ENCODE measurements at places on chromosomes 6 and 20. TPM values are rescaled to one million over a fixed set of nuclear protein-coding genes. Genes with fewer than 3 reads are reported as not detected.

DNA sequence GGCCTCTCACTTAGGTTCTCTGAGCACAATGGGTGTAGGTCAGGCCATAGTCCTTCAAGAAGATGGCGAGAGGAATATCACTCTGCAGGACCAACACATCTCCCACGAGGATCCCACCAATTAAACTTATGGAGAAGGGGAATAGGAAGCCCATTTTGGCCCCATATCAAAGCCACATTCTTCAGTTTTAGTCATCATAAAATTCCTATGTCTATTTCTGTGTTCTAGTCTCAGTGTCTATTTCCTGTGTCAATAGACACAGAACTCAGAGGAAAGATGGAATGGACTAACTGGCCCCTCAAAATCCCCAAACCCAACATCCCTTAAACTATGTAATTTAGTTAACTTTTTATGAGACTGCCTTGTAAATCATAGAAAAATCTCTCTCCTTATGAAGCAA is 216.8 kb downstream of the HACE1 start:
- no peak for DNase-seq

Gene GRM1
- not detected for total RNA-seq

Gene PBOV1
- total RNA-seq = not detected

DNA sequence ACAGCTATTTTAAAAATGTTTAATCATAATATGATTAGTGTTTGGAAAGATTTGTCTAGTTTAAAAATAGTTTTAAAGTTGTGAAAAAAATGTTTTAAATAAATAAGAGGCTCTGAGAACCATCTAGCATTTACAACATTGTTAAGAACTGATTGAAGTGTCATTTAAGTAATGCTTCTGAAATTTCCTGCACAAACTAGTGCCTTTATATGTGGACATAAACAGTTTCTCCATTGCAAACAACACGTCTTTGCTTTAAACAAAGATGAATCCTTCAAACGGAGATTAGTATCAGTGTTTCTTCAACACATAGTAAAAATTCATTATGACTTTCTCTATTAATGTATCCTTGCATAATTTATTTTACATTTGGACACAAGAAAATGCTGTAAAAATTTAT is 45.9 kb upstream of the ID4 start:
- no peak for DNase-seq

Gene PRIM2
- total RNA-seq = 103 TPM

Gene ARMH2
- total RNA-seq = not detected

GRCh38 chr6:166618866-166619761 is 7.9 kb downstream of the RPS6KA2 start:
- no peak for DNase-seq

DNA sequence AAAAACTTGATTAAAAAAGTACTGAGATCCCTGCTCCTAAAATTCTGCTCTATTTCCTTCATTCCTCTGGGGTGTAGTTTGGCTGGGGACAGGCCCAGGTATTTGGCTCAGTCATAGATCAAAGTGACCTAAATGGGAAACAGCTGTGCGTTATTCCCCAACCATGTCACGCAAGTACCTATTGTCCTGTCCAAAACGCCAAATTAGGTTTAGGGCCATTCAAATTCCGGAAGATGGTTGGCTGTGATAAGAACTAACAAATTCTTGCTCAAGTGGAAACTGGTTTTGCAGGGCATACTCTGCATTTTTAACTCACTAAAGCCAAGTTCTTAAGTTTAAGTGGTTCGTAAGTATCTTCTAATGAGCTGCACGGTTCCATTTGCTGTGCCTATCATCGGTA is 147.6 kb upstream of the TMEM170B start:
- DNase-seq = peak; percentile 63

- no peak for DNase-seq
These were observed 862 bp downstream of the UCKL1 start for GRCh38 chr20:63955281-63955826.

DNA sequence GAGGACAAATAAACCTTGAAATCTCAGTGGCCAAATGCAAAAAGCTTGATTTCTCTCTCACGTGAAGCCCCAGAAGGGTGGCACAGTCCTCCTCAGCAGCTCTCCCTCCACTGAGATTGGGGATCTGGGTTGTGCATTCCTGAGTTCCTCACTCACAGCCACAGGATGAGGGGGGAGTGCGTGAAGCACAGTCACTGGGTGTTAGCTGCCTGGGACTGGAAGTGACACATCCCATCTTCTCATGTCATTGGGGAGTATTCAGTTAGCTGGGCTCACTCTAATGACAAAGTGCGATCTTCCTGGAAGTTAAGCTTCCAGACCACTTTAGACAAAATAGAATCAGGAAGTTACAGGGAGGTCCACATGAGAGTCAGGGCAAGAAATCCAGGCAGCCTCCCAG is 192.2 kb upstream of the LRFN2 start:
- DNase-seq = peak; percentile 68

- no peak for DNase-seq
These were observed 3.0 kb downstream of the SPINT4 start for GRCh38 chr20:45725134-45725533.

- peak; percentile 84 for DNase-seq
These were observed 53.5 kb upstream of the BTN3A2 start for GRCh38 chr6:26311385-26312095.

GRCh38 chr6:85469276-85470022 is 19.6 kb downstream of the NT5E start:
- peak; percentile 49 for DNase-seq

DNA sequence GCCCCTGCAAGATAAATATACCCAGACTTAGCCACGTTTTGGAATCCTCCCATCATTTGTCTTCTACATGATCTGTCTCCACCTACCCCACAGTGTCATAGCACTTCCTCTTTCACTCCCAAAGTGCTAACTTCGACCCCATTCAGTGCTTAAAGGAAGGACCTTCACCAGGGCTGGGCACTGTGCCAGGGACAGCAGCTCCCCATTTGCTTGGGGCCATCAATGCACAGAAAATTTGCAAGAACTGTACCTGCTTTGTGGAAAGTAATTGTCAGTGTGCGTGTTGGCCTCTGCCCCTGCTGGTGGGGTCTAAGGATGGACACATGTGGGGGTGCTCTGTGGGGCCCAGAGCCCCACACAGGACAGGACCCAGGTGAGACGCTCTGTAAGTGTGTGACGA is 5.2 kb upstream of the BPIFA2 start:
- DNase-seq = no peak

Gene OR2B3
- not detected for total RNA-seq

GRCh38 chr6:3809982-3810381 is 39.2 kb upstream of the FAM50B start:
- DNase-seq = no peak

Gene SLC32A1
- not detected for total RNA-seq

DNA sequence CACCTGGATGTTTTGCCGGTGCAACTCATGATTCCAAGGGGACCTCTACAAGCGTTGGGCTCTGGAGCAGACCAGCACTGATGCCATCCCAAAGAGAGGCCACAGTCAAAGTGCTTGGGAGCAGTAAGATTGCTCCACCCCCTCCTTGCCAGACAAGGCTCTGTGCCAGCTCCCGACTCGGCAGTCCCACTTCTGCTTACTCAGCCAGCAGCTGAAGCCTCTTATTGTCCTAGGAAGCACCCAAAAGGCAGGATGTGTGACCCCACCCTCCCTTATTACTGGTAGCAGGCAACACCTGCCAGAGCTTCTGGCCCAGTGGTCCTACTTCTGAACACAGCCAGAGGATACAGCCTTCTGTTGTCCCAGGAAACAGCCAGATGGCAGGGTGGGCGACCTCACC is 614.2 kb downstream of the TENT5A start:
- DNase-seq = peak; percentile 29

Gene POLR3F
- total RNA-seq = 17.4 TPM

DNA sequence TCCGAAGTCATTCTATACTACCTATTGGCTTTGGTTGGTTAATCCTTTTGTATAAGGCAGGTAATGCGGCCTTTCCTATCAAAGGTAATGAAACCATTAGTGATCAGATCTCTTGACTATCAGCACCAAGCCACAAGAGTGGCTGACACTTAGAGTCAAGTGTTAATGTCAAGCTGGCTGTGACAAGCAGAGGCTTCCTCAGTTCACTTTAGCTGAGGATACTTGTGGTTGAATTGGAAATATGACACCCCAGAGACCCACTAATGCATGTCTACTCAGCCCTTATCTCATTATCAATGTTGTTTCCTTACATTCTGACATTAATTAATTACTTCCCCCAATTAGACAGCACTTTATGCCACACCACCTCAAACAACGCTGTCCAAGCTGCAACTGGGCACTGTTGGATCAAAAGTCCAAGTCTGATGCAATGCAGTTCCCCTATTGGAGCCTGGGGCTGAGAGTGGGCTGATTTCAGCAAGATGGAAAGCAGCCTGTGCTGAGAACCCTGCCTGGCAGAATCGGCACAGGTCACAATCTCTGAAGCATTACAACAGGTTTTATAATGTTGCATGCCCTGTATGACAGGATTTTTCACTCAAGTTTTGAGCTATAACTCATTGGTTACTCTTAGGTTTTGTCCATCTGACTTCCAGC is 273.5 kb downstream of the COL12A1 start:
- no peak for DNase-seq

- DNase-seq = peak; percentile 78
These were observed 2.9 kb downstream of the ZNF335 start for GRCh38 chr20:45968801-45969711.

DNA sequence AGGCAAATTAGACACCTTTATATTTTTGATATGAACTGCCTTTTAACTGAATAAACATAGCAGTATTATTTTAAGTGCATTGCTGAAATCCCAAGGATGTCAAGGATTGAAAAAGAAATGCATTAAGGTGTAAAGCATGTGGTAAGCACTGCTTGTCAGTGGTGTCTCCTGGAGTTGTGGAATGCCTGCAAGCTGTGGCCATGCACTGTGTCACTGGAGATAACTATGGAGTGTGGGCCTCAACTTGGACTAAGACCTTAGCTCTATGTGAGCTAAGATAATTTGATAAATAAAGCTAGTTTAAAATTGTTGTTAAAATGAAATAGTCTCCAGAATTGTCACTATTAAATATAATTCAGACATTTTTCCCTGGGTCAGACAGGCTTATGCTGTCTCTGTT is 156.6 kb upstream of the OPRM1 start:
- DNase-seq = no peak

Gene SAMD3
- total RNA-seq = not detected

Gene SUMO4
- total RNA-seq = not detected

GRCh38 chr20:16368645-16369292 is 204.5 kb downstream of the KIF16B start:
- no peak for DNase-seq

Gene TRIM10
- not detected for total RNA-seq

DNA sequence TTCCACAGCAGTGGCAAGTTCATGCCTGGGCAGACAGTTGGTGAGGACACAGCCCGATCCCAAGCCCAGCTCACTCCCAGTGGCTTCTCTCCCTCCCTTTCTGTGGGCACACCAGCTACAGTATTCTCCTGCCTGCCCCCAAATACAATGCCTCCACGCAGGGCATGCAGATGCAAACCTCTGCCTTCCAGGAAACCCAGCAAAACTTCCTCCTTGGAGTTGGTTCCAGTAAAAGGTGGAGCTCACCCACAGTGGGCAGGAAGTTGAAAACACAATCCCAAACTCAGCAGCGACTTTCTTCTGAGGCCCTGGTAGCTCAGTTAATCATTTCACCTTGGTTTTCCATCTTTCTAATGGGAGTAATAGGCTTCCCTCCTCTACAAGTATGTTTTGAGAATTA is 93.7 kb downstream of the LY86 start:
- no peak for DNase-seq

GRCh38 chr6:166752097-166752496 is 125.0 kb upstream of the RPS6KA2 start:
- no peak for DNase-seq

Gene C20orf96
- total RNA-seq = 0.57 TPM

DNA sequence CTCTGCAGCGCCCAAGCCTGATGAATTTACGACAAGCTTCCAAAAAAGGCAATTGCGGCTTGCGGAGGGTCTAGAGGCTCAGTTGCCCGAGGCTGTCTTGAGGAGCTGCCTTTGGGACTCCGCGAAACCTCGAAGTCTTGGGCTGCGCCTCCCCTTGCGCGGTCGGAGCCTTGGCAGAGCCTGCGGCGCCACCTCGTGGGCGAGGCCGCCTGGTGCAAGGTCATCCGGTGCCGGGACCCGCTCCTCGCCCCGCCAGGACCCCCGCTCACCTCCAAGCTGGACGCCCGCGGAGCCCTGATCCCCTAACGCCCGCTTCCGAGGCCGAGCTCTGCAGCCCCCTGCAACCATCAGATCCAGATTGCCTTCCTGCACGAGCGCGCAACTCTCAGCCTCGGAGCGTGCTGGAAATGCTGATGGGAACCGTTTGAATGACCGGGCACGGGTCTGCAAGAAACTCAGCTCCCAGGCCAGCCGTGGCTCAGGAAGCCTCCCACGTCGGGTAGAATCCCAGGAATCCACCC is 14.9 kb upstream of the FAM210B start:
- DNase-seq = peak; percentile 58

DNA sequence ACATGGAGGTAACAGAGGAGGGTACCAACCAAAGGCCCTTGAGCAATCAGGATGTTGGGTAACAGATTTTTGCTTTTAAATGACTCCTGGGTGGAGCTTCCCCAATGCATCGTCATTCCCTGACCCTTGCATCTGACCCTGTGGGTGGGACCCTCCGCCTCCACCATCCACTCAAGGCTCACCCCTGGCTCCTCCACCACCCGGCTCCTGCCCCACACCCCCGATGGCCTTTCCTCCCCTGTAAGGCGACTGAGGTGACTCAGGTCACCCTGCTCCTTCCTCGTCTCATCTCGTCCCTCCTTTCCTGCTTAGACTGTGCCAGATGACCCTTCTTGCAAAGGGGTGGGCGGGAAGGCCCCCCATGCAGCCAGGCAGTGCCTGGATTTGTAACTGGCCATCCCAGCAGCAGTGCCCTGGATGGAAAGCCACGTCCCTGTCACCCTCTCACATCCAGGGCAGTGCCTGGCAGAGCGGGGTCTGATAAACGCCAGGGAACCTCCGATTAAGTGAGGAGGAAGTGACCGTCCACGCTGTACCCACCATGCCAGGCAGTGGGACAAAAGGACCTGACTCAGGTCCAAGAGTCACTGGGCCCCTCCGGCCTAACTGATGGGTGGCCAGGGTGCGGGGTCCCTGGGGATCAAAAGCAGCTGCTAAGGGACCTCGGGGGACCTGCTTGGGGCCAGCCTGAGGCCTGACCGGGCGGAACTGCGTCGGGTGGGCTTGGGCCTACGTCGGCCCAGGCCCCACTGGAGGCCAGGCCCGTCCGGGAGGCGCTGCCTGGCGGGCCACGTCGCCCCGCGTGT is 624 bp upstream of the NPEPL1 start:
- no peak for DNase-seq

GRCh38 chr6:149323353-149323752 is 5.8 kb downstream of the TAB2 start:
- DNase-seq = no peak

- peak; percentile 96 for DNase-seq
These were observed 1.1 kb downstream of the PLTP start for GRCh38 chr20:45910670-45911485.

Gene SEL1L2
- not detected for total RNA-seq

- no peak for DNase-seq
These were observed 67.7 kb downstream of the AK9 start for GRCh38 chr6:109623288-109623687.

DNA sequence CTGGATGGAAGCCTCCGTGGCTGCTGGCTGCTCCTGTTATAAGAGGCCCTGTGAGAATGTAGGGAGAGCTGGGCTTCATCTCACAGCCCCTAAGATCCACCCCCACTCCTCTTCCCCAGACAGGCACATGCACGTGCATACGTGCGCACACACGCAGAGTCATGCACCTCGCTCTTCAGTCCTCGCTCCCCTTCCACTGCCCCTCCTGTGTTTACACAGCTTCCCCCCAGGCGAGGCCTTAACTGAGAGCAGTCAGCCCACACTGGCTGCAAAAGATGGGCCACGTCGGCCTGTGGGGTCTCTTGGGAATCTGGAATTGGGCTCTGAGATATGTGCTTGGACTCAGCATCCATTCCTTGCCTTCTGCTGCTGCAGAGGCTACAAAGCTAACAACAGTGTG is 35.2 kb upstream of the MLN start:
- no peak for DNase-seq

All from Daoy (cell line).